ENCODE measurements at places on chromosomes 2 and 18.

DNA sequence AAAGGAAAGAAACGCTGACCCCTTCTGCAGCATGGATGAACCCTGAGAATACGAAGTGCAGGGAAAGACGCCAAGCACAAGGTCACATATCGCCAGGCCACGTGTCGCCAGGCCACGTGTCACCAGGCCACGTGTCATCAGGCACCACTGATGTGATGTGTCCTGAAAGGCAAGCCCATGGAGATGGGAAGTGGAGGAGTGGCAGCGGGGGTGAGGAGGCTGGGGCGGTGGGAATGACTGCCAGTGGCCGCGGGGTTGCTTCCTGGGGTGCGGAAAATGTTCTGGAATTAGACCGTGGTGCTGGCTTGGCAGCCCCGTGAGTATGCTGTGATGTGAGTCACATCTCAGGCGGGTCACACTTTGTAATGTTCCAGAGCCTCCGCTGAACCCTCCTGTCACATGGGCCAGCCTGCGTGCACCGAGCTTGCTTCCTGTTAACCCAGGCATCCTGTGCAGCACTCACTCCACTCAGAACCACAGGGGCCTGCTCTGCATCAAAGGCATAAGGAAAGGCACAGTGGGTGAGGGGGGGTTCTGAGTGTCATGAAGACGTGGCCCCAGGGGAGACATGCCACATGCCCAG is 39.0 kb downstream of the SLC66A2 start:
- DNase-seq = peak; percentile 68

DNA sequence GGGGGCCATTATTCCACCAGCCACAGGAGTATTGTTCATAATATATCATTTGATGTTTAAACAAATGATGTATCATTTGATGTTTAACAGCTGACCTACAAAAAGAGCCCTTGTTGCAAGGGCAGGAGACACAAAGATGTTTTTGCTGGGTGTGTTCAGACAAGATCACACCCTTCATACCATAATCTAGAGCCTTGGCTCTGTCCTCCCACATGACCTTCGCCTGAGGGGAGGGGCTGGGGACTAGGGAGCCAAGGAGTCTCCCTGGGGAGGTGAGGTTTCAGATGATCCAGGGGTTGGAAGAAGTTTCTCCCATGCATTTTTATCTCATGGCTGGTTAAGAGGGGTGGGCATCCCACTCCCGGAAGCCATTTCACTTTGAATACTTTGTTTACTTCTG is 33.5 kb downstream of the CDC42EP3 start:
- no peak for DNase-seq

GRCh38 chr2:180196419-180196977 is 189.4 kb upstream of the CWC22 start:
- no peak for DNase-seq

DNA sequence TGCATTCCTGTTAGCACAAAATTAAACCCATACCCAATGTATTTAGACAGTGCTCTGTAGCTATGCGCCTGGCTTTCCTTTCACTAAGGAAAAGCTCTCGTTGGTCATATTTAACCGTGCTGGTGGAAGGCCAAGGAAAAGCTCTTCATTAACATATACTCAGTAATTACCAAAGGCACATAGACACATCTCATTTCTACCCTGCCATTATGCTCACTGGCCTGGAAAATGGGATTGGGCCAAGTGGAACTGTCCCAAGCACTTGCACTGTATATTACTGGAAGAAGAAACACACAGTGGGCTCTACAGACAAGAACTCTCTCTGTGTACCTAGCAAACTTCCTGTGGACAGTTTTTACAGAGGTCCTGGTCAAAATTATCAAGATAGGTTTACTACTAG is 274.4 kb downstream of the ERBB4 start:
- no peak for DNase-seq

- DNase-seq = no peak
Measured at GRCh38 chr2:237455764-237456163, 31.3 kb upstream of the MLPH start.

DNA sequence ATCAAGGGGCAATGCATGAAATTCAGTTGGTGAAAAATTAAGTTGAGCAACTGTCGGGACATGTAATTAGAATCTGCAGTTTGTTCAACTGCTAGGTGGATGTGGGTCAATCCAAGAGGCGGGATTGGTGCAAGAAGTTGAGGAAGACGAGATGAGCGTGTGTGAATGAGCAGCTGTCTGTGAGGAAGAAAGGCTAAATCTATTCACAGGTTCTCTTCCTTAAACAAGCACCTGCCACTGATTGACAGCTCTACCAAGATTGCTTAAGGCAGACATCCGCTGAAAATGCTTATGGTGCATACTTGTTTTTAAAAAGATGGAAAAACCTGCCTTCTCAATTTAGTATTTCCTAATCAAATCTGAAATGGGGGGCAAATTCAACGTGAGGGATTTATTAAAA is 323.4 kb upstream of the THUMPD2 start:
- no peak for DNase-seq

- DNase-seq = no peak
Measured at GRCh38 chr2:217386041-217386440, 526.2 kb upstream of the TNP1 start.

- no peak for DNase-seq
Measured at GRCh38 chr2:29195796-29196195, 80.6 kb downstream of the CLIP4 start.

DNA sequence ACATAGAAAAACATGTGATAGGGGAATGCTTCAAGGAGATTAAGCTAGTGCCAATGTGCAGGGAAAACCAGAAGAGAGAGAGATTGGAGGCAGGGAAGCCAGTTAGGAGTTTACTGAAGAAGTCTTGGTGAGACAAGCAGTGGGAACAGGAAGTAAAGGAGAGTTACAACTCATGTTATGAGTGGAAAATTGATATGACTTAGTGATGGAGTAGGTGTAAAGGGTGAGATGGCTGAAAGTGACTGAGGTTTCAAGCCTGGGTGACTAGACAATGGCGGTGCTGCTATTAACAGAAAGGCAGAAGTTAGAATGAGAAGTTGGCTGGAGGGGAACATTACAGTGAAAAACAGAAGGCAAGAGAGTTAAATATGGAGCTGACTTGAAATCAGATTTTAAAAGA is 16.5 kb downstream of the DOK1 start:
- DNase-seq = no peak

- DNase-seq = no peak
Measured at GRCh38 chr18:70431203-70431624, 142.4 kb downstream of the SOCS6 start.

- DNase-seq = no peak
Measured at GRCh38 chr18:3654442-3655253, 204.7 kb downstream of the TGIF1 start.

DNA sequence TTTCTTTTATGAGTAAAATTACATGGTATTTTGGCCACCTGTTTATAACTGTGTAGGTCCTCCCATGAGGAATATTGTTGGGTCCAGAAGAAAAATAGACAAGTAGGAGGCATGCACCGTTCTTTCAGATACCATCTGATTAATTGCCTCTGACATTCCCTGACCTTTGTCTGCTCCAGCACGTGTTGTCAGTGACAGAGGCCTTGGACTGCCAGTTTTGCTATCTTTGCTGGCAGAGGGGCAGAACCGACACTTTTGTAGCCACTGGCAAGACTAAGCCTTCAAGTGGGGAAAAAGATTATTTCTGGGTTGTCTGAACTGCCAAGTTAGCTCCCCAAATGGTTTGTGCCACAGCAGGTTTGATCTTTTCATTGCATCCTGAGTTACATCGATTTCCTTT is 276.9 kb downstream of the CAMKMT start:
- DNase-seq = no peak

- no peak for DNase-seq
Measured at GRCh38 chr18:79555885-79556284, 123.7 kb upstream of the CTDP1 start.

- no peak for DNase-seq
Measured at GRCh38 chr2:115484486-115484885, 1042.0 kb downstream of the DPP10 start.

- DNase-seq = no peak
Measured at GRCh38 chr2:83459456-83459855, 999.6 kb downstream of the SUCLG1 start.

DNA sequence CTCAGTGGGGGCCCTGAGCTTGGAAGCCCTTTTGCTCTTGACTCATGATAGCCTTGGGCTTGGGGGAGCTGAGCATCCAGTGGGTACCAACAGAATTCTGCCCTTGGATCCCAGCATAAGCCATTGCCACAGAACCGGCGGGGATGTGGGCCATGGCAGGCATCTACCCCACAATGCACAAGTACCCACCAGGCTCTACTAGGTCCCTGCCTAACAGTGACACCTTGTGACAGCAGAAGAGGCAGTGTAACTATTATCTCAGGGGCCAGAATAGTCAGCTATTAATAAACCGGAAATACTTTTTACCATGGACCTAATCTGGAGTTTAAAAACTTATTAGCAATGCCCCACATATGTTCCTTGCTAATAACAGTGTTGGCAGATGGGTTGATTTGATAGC is 397.2 kb downstream of the TMEM182 start:
- no peak for DNase-seq

- DNase-seq = no peak
Measured at GRCh38 chr2:144407262-144407661, 112.7 kb downstream of the ZEB2 start.

DNA sequence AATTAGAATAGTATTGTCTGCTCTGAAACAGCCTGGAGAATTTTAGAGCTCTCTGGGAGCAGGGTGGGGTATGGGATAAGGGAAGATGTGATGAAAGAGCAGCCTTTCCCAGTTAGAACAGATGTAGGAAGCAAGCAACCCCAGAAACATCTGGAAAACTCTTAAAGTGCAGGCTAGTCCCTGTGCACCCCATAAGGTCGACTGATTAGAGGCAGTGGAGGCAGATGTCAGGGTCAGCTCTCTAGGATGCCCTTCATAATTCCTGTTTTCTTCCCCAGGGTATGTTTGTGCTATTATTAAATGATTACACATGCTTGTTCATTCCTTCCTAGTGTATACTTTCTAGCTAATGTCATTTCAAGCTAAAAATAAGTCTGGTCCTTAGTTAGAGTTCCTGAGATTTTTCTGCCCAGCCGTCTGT is 41.7 kb downstream of the PTPRM start:
- peak; percentile 52 for DNase-seq

DNA sequence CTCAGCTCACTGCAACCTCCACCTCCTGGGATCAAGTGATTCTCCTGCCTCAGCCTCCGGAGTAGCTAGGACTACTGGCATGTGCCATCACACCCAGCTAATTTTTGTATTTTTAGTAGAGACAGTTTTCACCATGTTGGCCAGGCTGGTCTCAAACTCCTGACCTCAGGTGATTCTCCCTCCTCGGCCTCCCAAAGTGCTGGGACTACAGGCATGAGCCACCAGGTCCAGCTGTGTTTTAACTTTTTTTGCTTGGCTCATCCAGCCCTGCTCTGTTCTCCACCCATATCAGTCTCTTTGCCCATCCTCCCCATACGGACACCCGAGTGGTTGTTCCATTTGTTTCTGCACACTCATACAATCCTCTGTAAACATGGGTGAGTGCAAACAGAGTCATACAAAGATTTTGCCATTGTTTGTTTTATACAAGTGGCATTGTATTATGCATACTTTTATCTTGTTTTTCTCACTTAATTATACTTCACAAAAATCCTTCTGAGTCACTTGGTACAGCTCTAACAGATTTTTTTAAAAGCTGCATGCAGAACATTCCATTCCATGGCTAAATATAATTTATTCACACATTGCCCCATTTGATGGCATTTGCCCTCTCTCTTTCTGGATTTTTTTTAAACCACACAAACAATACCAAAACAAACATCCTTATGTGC is 5.3 kb downstream of the APOB start:
- peak; percentile 69 for DNase-seq

- no peak for DNase-seq
Measured at GRCh38 chr18:4319738-4320677, 135.1 kb downstream of the DLGAP1 start.

DNA sequence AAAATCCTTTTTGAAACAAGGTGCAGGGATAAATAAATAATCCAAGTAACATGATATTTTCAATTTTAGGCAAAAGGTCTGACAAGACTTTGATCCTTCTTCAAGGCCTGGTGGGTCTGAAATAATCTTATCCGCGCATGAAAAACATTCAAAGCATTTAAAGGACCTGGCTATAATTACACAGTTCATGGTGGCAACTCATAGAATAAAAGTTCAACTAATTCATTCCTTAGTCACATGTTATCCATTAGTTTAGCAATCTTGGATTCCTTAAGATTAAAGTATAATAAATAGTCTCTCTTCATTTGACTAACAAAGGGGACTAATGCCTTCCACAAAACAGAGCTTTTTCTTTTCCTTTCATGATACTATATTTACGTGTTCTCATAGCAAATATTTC is 21.0 kb upstream of the SLC38A11 start:
- DNase-seq = no peak

DNA sequence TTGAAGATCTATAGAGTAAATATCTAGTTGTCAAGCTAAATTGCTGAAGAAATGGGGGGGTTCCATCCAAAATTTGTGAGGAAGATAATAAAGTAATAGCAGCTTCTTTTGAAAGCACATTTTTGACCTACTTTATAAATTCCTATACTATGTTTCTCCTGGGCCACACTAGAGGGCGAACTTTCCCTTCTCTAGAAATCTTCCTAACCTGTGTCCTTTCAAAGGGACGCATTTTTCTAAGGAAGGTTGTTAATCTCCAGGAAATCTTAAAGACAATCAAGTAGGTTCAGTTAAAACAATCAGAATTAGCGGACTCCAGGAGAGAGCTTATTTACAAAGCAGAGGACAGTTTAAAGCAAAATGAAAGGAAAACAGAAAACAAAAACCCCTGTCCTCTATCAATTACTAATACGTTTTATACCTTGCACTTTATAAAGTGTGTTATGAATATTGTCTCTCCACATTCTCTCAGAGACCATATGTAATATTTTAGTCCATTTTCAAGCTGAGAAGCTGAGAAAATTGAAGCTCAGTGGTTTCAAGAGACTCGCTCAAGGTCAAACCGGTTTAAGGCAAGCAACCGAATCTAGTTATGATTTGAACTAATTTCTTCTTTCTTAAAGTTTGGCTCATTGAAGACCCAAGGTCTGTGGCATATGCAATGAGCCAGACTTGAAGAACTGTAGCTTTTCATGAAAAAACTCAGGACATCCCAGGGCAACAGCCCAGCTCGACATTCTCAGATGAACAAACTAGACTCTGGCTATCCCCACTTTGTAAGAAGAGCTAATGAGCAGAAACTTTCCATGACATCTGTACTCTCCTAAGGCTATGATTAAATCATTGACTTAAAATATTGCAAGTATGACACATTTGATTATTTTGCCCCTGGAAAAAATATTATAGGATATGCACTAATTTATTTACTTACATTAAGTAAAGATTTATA is 273.6 kb downstream of the PAX3 start:
- no peak for DNase-seq

DNA sequence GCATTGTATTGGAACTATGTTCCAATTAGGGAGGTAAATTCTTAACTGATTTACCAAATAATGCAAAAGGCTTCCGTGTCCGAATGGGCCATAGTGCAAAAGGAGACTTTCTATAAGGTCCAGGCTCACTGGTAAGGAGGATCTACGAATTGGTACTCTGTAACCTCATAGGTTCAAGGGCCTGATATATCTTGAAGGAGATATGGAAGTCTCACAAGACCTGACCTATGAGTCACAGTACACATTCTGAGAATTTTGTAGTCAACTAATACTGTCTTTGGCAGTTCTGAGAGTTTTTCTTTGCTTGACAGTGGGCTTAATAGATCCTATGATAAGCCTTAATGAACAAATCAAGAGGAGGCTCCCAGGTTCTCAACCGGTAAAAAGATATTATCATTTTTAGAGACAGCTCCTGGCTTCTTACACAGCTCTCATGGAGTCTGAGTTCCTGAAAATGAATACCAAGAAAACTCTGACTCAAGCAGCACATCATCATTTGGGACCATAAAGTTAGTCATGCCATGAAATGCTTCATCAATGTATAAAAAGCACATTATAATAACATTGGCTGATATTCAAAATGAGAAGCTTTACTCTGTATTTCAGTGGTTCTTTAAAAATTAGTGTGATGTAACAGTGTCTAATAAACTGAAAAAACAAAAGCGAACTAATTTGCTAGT is 1275.2 kb upstream of the CRIM1 start:
- DNase-seq = no peak
